CD4-positive, CD25-positive, alpha-beta regulatory T cell (primary cell): ENCODE measurements at places on chromosomes 7 and 10. TPM values are rescaled to one million over a fixed set of nuclear protein-coding genes. Genes with fewer than 3 reads are reported as not detected.

Gene SPDYE2
- 0.39 TPM for total RNA-seq

Gene GPR146
- total RNA-seq = 21.5 TPM

Gene MACROH2A2
- total RNA-seq = 2.4 TPM

Gene PKD2L1
- total RNA-seq = not detected

Gene CYREN
- total RNA-seq = 20.1 TPM

Gene PHKG1
- 8.2 TPM for total RNA-seq

Gene SYT15
- total RNA-seq = 0.67 TPM

Gene PLAC9
- total RNA-seq = not detected

Gene RAB19
- total RNA-seq = 6.7 TPM

Gene TLX1
- total RNA-seq = not detected

Gene SDHAF3
- total RNA-seq = 9.8 TPM

Gene EPO
- not detected for total RNA-seq

Gene SPDYE9
- total RNA-seq = not detected

Gene CFAP58
- total RNA-seq = not detected

Gene CLDN4
- 0.79 TPM for total RNA-seq

Gene DNAJC9
- 20.9 TPM for total RNA-seq

Gene BRAT1
- total RNA-seq = 24.6 TPM

Gene CFTR
- not detected for total RNA-seq

Gene ZNF467
- 1.1 TPM for total RNA-seq

Gene GATA3
- 182 TPM for total RNA-seq
